NCI-H1417 treated with DMSO at 0.1 percent for 48 hours (cell line): ENCODE measurements at places on chromosomes 16 and 17.

DNA sequence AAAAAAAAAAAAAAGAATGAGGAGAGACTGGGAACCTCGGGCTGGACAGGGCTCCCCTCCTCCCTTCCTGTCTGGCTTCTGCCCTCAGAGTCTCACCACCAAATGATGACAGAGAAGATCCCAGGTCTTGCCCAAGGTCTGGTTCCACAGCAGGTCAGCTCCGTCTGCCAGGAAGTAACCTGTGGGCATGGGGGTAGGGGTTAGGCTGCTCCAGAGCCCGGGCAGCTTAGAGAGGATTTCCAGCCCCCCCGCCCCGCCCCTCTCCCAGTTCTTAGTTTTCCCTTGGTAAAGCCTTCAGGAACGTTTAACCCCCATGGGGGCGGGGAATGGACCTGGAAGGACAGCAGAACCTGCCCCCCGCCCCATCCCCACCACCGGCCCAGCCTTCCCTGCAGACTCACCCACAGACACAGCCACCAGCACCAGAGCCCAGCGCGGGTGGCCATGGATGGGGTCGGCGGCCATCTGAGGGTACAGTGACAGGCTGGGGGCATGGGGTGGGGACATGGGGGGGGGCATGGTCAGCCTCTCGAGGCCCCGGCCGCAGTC, 700 bp downstream of the TLCD2 start:
- no peak for DNase-seq

- DNase-seq: no peak
Observed at GRCh38 chr16:71630808-71631207, 4.8 kb downstream of the MARVELD3 start.

- no peak for DNase-seq
Observed at GRCh38 chr17:10099051-10099571, 99.3 kb downstream of the GAS7 start.

DNA sequence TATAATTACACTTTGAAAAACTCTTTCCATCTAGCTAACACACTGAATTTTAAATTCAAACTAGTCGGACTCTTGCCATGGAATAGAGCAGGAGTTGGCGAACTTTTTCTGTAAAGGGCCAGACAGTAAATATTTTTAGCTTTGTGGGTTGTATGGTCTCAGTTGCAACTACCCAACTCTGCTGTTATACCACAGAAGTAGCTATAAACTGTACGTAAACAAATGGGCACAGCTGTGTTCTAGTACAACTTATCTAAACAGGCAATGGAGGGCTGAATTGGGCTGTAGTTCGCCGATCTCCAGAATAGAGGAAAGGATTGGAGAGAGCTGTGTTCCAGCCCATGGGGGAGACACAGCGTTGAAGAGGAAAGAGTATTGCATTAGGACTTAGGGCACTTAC, 8.7 kb downstream of the CNTROB start:
- DNase-seq: no peak

DNA sequence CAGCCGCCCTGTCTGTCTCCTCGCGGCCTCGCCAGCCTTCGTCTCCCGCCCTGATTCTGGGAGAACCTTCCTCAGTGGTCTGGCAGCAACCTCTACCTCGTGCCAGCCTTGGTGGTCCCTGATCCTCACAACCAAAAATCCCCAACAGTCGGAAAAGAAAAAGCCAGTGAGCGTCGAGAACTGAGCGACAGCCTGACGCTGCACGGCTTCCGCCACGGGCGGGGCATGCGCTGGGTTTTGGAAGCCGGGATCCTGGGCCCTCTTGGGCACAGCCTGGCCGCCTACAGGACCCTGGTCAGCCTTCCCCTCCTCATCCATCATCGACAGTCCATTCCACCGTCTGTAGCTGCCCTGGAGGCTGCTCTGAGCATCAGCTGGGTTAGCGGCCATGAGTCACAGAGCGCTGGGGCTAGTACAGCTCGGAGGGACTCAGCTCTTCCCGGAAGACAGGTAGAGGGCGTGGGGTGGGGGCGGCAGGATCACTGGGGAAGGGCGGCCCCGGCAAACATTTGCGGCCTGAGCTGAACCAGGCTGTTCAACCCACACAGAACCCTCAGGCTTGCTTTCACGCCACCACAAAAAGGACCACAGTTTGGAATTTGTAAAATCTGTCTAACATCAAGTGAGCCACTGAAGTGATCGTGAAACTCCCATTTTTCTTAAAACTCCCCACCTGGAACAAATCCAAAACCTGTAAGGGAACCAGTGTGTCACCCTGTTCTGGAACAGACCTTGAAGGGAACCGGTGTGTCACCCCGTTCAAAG, 55.4 kb upstream of the DOC2B start:
- no peak for DNase-seq

DNA sequence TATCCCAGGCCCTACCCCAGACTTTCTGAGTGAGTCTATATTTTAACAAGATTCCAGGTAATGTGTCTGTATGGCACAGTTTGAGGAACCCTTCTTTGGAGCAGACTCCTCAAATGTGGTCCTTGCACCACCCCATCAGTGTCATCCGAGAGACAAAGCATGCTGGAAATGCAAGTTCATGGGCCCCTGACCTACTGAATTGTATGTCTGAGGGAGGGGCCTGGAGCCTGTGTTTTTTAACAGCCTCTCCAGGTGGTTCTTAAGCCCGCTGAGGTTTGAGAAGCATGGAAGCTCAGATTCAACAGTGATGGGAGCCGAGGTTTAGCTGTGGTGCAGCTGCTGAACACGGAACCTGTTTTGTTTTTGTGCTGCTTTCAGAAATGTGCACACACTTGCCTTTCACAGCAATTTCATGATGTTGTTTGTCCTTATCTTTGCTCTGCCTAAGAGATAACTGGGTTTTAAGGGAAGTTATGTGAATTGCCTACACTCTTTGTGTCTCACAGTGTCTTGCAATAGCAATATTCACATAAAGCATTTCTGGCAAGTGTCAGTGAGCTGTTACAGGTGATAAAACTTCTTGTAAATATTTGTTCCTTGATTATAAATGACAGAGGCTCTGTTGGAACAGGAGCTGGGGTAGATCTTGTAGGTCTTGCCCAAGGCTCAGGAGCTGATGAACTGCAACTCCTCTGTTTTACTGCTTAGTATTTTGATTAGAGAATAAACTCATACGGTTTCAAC, 32.0 kb upstream of the IL34 start:
- no peak for DNase-seq
